ENCODE measurements at places on chromosomes 13 and 19.

DNA sequence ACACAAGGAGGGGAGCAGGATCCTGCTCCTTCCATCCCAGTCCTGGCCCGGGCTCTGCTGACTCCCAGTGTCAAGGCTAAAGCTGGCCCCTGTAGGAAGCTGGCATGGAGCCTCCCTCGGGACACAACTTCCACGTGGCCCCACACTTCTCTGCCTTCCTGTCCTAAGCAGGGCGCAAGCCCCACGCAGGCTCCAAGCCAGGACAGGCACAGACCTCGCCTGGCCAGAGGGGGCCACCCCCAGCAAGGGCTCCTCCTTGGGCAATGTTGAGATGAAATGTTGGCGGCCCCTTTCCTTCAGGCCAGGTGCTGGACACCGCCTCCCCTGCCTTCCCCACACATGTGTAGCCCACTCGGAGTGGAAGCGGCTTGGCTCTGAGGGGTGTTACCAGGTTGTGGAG lies 66.6 kb downstream of the COL4A1 start:
- peaks cover 14% of the 10 kb centered on the region for H3K4me1 ChIP-seq
- no peak for DNase-seq
- H3K4me3 ChIP-seq, result no peak overlapping the region
- no peaks in the 10 kb centered on the region for H3K36me3 ChIP-seq
- H3K27ac ChIP-seq, result no peak overlapping the region

DNA sequence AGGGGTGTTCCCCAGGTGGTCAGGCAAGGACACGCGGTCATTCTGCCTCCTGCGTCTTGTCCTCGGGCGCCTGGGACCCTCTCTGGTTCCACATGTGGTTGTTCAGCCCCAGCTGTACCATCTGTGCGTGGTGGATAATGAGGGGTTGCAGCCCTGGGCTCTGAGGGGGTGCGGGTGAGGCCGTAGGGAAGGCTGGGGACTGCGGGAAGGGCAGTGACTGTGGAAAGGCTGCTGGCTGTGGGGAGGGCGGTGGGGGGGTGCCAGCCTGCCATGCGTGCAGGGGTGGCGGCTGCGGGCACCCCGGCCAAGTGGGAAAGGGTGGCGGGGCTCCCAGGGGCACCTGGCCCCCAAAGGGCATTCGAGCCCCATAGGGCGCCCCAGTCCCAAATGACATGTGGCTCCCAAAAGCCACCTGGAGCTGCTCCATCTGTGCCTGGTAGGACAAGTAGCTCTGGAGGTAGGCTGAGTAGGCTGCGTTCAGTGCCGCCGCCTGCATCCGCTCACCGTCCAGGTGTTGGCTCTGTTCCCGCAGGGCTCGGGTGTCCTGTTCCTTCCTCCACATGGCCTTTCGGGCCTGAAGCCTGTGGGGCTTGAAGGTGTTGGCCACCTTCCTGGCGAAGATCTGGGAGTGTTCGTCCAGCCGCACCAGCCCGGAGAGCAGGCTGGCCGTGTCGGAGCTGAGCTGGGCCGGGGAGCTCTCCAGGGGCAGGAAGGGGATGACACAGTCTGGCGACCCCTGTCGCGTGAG lies 15.1 kb downstream of the TICAM1 start:
- H3K27ac ChIP-seq, result no peak overlapping the region
- H3K4me1 ChIP-seq, result peaks cover 2% of the 10 kb centered on the region
- peaks cover 25% of the 10 kb centered on the region for H3K27me3 ChIP-seq
- no peak for DNase-seq

GRCh38 chr13:111122056-111122455 lies 6.9 kb downstream of the ARHGEF7 start:
- H3K36me3 ChIP-seq, result no peaks in the 10 kb centered on the region
- peaks cover 4% of the 10 kb centered on the region for H3K4me1 ChIP-seq
- no peak overlapping the region for H3K4me3 ChIP-seq
- no peak for DNase-seq

DNA sequence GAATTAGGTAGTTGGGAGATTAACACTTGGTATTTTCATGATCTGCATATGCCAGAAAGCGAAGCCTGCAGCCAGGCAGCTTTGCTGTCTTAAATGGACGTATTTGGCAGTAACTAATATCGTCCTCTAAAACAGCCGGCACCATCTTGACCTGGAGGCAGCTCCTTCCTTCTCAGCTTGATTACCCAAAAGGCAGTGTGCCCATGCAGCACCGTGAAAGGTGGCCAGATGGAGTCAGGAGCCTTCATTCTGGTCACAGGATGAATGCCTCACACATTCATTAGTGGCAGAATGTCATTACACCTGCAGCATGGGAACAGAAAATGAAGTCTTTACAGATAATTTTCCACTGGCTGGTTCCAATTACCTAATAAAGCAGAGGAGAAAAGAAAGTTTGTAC lies 59.0 kb upstream of the FLT1 start:
- no peaks in the 10 kb centered on the region for H3K36me3 ChIP-seq
- DNase-seq, result no peak
- H3K27me3 ChIP-seq, result no peaks in the 10 kb centered on the region
- H3K4me3 ChIP-seq, result no peak overlapping the region

GRCh38 chr13:32017474-32017873 lies 14.1 kb upstream of the FRY start:
- no peaks in the 10 kb centered on the region for H3K36me3 ChIP-seq
- H3K4me1 ChIP-seq, result no peaks in the 10 kb centered on the region
- H3K27ac ChIP-seq, result no peak overlapping the region
- DNase-seq, result no peak
- no peak overlapping the region for H3K4me3 ChIP-seq
